ENCODE measurements at places on chromosomes 4 and X. TPM values are rescaled to one million over a fixed set of nuclear protein-coding genes. Genes with fewer than 3 reads are reported as not detected.

Gene NDNF
- total RNA-seq: 0.46 TPM

Gene KIT
- total RNA-seq: 0.22 TPM

Gene PPBP
- total RNA-seq: not detected

Gene VCX3A
- total RNA-seq: not detected

Gene IDH3G
- 62.2 TPM for total RNA-seq

Gene F8A3
- total RNA-seq: not detected

Gene SRPX2
- 29.5 TPM for total RNA-seq

Gene NSG1
- 1.6 TPM for total RNA-seq

DNA sequence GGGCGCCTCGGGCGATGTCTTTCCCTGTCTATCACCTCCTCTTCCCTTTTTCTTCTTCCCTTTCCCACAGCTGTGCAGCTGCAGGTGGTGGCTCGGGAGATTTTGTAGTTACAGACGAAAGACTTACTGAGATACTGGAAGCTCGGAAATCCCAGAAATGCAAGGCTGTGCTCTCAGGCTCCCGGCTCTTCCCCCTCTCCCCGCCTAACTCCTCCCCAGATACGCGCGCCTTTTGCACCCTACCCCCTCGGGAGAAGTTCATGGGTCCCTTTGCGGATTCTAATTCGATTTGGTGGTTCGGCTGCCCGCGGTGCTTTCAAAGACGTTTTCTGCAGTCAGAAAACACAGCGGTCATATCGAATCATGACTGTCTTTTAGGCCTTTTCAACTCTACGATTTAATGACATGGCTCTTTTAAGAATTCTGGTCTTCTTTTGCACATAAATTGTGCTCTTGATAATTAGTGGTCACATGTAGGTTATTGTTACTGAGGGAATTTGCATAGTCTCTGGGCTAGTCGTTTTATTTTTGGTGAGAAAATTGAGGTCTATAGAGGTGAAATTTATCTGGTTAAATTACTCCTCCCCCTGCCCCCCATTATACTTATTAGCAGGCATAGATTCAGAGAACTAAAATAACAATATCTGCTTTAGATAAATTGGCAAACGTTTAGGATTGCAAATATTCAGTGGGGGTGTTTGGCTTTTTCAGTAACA is 1.6 kb downstream of the SEPTIN11 start:
- no peak for DNase-seq

GRCh38 chr4:89420507-89420906 is 112.9 kb upstream of the GPRIN3 start:
- no peak for DNase-seq

DNA sequence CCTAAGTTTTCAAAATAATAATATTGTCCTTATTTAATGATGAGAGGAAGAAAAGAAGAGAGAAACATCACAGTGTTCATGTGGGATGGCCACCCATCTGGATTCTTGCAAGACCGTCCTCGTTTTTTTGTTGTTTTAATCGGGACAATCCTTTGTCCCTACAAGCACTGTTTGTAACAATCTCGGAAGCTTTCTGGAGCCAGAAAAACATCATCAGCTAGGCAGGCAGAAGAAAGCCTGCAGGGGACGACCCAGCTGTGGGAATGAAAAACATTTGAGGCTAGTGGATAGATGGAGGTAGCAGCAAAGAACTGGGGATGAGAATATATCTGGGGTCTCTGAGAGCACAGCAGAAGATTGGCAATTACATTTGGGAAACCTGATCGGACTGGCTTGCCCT is 105.6 kb downstream of the DKK2 start:
- DNase-seq: no peak

DNA sequence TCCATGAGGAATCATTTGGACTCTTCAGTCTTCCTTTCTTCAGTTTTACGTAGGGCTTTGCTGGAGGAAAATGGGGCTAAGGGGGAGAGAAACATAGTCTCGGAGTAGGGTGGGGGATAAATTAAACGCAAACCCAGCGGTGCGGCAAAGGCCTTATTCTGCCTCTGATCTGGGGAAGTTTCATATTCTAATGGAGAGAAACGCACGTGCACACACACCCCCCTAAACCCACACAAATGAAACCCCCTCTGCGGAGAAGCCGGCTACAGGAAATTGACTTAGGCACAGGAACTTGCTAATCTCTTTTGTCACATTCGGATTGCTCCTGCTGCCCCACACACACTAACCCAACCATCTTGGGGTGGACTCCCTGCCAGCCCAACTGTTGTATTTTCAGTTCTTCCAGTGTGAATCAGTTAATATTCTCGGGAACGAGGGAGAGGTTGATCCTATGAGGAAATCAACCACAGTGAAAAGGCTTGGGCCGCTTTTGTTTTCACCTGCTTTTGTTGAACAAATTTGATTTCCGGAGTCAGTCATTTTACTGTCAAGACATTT is at the start of gene RHOH:
Gene RHOH (plus strand): TSS at position 308 of the 558 bp plus-strand sequence. CDS start 46,356 bp downstream, outside the sequence.
- DNase-seq: no peak

DNA sequence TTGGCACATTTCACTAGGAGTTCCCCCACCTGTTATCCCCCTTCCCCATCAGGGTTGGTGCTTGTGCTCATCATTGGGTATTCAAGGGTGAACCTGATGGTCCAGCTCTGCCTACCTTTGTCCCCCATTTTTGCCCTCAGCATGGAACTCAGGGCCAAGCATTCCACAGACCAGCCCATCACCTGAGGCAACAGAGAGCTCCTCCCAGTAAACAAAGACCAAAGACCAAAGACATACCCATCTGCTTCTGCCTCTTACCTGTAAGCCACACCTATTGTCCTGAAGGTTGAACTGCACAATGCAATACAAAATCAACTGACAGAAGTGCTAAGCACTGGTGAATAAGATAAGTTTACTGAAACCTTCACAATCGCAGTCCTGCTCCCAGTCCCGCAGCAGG is 237.5 kb downstream of the PAPSS1 start:
- DNase-seq: no peak

DNA sequence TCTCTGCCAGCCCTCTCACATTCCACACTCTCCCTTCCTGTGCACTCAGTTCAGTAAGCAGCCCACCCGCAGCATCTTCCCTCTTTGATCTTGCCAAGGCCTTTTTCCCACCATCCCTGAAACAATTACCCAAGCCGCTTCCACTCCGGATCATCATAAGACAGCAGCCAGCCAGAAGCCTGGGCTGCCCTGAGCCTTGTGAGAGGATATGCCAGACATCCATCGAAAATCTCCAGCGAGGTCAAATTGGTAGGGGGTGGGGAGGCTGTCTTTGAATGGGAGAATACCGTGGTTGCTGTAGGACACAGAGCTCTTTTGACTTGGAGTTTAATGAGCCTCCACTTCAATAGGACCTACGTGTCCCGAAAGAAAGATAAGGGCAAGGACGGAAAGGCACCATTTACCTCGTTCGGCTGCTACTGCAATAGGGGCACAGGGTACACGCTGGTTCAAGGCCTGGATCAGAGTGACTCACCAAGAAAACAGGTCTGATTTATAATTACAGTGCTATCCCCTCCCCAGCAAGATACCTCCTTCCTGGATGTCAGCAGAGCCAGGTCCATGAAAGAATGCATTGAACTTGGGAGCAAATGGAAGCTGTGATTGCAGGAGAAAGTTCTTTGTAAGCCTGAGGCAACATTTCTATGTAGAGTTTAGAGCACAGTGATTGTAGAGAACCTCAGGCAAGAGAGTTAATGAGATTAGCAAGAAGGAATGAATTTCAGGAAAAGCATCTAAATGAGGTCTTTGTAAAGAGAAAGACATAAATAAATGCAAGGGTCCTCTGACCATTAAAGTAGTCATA is 39.5 kb downstream of the AMOT start:
- DNase-seq: no peak

GRCh38 chr4:165398570-165398969 is 19.8 kb downstream of the CPE start:
- DNase-seq: no peak

DNA sequence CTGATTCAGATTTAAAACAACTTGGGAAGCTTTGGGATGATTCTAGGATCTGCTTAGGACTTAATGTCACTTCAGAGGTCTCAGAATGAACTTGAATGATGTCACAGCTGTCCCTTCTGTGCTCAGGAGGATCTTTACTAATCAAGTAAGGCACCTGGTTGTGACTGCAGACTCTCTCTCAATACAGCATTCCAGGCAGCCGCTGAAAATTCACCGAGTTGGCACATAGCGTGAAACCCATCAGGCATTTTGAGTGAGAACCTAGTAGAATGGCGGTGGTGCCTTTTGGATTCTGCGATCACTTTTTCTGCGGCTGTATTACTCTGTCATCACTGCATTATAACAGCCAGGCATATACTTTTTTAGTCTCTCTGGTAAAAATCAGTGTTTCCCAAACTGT is 16.5 kb downstream of the SNX25 start:
- no peak for DNase-seq

DNA sequence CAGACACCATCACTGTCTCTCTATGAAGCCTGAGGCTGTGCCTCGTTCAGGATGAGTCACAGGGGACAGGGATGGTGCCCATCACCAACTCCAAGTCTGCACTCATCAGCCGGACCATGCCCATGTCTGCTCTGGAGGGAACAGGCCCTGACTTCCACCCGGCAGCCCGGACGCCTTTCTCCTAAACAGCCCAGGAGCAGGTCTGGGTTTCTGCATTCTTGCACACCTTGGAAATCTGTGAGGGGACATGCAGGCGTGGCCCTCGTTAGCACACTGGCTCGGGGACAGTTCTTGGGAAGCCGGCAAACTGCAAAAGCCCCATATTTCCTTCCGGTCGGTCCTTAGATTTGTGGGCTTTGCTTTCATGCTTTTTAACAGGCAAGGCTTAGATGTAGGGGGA is 67.9 kb upstream of the AFAP1 start:
- DNase-seq: no peak

DNA sequence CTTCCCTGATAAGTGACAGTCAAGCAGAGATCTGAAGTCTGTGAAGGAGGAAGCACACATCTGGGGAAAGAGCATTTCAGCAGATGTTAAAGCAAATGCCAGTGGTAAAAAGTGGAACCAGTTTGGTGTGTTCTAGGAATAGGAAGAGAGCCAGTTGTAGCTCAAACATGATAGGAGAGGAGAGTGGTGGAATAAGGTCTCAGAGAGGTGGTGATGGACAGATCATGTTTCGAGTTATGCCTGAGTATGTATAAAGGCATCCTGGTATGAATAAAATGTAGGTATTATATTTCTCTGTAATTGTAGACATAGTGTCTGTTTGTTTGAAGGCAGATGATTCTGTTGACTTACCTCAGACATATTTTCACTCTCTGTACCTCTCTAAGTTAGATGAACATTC is 89.1 kb downstream of the LARP7 start:
- DNase-seq: no peak

Data from epithelial cell of proximal tubule (primary cell).